ENCODE measurements at places on chromosomes 3 and 15.
A peak's percentile ranks its signal among the peaks of the same experiment; 100 is the strongest.

GRCh38 chr3:56775445-56775837 lies 26.3 kb downstream of the ARHGEF3 start:
- DNase-seq: no peak

DNA sequence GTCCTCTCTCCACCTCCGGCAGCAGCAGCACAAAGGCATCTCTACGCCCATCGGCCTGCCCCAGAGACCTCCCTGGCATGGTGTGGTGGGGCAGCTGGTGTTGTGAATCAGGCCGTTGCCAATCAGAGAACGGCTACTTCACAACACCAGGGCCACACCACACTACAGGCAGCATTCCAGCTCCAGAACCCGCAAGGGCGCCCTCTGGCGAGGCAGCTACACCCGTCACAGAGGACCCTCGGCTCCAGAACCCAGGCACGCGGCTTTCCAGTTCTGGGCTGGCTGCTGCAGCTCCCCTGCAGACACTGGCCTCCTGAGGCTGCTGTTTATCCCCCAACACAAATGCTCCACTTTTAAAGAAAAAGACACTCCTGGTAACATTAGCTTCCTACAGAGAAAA lies 127.5 kb upstream of the TOPAZ1 start:
- DNase-seq: peak; percentile 53

- DNase-seq: no peak
These were observed 137.9 kb downstream of the SUCLG2 start for GRCh38 chr3:67516496-67516895.

GRCh38 chr3:5245927-5246326 lies 58.4 kb downstream of the EDEM1 start:
- DNase-seq: no peak

DNA sequence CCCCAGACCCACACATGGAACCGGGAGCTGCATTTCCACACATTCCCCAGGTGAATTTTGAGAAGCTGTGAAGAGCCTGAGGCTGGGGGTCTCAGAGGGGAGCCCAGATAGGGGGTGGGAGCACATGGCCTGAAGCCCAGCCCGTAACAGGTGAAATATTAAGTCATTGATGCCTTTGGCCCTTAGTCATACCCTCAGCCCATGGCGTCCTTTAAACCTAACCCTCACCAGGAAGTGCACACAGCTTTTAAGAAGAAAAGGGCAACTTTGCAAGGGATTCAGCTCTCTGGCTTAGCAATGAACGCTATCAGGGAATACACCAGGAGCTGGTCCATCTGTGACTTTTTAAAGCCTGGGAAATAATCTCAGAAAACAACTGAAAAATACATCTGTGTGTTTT lies 40.6 kb downstream of the WNT7A start:
- no peak for DNase-seq

- no peak for DNase-seq
These were observed 618.7 kb downstream of the SI start for GRCh38 chr3:164459521-164460151.

GRCh38 chr3:26058901-26059321 lies 269.0 kb downstream of the OXSM start:
- no peak for DNase-seq

DNA sequence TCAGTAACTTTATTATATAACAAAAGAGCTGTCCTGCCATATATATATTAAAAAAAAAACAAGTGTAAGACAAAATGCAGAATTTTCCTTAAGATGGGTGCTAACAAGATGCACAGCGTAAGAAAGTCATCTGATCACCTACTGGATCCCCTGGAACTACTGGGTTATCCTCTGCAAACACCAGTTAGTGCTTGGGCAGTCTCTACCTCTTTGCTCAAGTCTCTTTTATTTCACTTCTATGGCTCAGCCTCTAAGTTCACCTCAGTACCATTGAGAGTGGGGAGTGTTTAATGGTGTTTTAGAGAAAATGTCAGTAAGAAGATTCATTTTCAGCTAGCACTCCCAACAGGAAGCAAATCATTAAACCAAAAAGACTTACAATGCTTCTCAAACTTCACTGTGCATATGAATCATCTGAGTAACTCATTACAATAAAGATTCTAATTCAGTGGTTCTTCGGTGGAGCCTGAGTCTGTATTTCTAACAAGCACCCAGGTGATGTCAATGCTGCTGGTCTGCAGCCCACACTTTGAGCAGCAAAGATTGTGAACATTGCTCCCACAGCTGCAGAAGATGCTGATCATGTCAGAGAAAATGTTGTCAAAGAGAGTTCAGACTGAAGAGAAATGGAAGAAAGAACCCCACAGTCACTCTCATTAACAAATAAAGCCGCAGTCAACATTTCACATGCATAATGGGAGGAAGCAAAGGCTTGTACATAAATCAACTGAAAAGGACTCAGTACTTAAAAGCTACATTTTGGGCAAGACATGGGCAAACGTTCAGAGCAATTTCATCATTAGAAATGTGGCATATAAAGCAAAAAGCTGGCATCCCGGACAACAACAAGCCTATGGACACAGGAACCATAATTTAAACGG lies 227.1 kb upstream of the ATP11B start:
- DNase-seq: no peak

GRCh38 chr15:72820278-72820677 lies 36.7 kb upstream of the ADPGK start:
- DNase-seq: no peak

DNA sequence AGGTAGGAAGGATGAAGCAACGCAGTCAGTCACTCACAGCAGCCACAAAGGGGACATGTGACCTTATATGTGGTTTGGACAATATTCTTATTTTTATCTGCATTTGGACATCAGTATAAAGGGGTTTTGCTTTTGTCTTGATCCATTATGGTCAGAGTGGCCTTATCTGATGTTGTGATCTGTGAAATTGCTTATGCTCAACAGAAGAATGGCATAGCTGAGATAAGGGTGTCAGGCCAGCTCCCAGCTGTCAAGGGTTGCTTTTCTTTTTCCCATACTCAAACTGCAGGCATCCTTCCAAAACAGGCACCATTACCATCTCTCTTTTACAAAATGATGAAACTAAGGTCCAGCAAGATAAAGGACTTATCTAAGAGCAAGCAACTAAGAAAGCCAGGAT lies 28.1 kb downstream of the DCLK3 start:
- DNase-seq: no peak

GRCh38 chr3:194206320-194206719 lies 70.4 kb downstream of the HES1 start:
- DNase-seq: no peak
